ENCODE measurements at places on chromosomes 16 and 17.

DNA sequence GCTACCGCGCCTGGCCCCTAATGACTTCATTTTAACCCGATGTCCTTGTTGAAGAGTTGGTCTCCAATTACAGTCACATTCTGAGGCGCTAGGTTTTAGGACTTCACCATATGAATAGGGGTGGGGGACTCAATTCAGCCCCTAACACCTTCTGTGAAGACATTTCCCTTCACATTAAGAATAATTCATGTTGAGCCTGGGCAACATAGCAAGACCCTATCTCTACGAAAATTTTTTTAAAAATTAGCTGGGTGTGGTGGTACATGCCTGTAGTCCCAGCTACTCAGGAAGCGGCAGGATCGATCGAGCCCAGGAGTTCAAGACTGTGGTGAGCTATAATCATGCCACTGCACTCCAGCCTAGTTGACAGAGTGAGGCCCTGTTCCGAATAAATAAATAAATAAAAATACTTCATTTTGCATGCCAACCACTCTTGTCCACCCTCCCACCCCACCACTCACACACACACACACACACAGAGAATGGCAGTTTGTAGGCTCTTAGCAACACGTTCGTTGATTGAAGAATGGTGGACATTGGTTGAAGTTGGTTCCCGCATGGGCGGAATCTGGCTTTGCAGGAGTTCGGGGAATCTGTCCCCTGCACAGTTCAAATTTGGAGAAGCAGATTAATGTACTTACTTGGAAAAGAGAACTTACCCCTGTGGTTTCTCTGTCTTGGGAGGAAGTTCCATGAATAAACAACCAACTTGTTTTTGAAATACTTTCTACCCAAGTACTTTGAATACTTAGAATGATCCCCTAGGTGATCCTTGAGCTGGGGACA, 27.8 kb upstream of the TVP23A start:
- DNase-seq = no peak

DNA sequence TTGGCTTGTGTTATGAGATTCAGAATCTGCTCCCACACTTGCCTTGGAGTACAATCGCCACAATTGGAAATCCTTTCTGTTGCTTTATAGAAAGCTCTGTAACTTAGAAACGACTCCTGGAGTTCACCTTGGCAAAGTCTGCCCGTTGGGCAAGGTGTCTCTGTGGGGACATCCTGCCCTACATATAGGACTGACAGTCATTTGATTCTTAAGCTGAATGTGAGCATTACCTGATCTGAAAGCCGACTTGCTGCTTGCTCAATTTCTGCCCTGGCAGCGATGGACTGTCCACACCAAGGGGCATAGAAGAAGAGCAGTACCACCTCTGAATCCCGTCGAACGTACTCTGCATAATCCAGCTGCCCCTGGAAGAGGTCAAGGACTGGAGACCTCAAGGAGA, 6.9 kb downstream of the TXNDC11 start:
- DNase-seq = no peak

DNA sequence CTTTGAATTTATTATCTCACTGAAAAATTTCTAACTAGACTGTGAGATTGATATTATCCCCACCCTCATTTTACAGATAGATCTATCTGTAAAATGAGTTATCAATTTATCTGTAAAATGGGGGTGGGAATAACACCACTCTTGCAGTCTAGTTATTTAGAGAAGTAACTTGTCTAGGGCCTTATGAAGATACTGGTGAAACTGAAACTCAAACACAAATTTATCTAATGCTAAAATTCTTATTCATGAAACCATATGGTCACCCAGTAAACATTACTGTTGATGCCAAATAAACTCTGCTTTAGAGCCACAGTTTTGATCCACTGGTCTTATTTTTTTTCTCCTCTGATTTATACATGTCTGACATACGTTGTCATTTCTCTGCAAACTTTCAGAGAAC, 52.1 kb upstream of the SMIM36 start:
- DNase-seq = no peak

DNA sequence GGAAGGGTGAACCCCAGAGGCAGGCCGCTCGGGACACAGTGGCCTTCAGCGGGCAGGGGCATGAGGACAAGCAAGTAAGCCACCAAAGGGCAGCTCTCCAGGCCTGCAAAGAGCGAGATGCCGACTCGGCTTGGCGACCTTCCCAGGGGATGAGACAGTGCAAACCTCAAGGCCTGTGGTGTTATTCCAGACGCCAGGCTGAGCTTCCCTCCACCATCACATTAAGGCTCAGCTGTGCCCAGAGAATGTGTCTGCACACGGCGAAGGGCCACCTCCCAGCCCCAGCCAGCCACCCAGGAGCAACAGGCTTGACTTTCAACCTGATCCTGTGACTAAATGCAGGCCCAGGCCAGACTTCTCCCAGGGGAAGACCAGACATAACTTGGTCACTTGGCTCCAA, 251.4 kb downstream of the SOX9 start:
- no peak for DNase-seq

GRCh38 chr16:85416228-85417109, 196.7 kb upstream of the GSE1 start:
- DNase-seq = no peak

GRCh38 chr17:77476006-77476405, 335.2 kb downstream of the SEC14L1 start:
- no peak for DNase-seq

DNA sequence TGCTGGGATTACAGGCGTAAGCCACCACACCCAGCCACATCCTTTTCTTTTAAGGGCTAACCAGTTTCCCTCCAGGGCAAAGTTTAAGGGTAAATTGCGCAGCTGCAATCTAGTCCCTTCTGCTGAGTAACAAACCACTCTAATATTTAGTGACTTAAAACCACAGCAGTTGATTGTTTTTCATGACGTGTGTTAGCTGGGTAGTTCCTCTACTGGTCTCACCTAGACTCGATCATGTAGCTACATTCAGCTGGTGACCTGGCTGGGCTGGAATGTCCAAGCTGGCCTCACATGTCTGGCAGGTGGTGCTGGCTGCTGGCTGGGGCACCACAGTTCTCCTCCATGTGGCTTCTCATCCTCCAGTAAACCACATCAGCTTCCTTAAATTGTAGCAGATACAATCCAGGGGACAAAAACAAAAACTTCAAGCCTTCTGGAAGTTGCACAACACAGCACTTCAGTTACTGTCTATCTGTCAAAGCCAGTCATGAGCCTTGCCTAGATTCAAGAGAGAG, 75.5 kb downstream of the GPRC5B start:
- DNase-seq = no peak

DNA sequence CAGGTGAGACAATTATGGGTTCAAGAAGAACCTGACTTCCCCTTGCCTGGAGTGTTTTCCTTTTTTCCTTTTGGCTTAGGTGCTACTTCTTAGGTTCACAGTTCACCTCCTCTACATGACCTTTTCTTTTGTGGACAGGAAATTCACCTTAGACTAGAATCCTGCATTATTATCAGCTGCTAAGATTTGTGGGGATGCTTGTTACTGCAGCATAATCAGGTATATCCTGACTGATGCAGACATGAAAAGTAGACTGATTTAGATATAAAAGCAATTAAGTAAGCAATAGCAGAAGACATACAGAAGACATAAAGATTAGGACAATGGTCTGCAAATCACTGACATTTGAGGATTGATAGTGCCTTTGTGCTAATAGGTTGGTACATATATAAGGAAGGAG, 168.3 kb downstream of the SALL1 start:
- DNase-seq = no peak

GRCh38 chr17:39929646-39930407, 2.3 kb downstream of the LRRC3C start:
- DNase-seq = no peak

- DNase-seq = no peak
Observed at GRCh38 chr17:49290690-49291359, 60.2 kb upstream of the PHOSPHO1 start.

DNA sequence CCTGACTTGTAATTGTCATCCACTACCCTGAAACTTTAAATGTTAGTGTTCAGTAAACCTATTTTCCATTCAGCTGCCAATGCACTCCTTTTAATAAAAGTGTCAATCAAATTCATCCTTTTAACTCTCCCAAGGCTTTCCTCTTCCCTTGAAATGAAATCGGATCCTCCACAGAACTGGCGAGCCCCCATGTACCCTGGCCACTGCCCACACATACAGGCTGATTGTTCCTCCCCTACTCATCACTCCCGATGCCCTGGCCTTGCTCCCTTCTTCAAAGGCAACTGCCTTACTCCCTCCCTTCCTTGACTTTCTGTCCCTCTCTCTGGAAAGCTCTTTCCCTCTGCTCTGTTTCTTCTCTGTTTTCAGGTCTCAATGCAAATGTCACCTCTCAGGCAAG, 7.6 kb downstream of the KRT33A start:
- DNase-seq = no peak

DNA sequence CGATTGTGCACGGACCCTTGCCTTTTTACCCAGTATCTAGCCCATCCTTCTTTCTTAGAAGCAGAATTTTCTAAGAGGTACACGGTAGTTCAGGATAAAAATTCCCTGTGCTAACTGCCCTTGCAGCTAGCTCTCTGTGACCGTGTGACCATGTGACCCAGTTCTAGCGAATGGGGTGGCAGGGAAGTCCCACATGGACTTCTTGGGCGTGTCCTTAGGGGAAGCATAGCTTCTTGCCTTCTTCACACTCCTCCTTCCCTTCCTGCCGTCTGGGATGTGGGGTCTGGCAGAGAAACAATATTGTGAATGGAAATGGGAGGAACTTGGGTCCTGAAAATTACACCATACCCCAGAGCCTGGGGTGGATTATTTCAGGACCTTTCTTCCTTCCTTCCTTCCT, 670.7 kb downstream of the MAF start:
- DNase-seq = peak; percentile 39

- peak; percentile 60 for DNase-seq
Observed at GRCh38 chr17:76816590-76817135, 51.5 kb upstream of the MGAT5B start.

DNA sequence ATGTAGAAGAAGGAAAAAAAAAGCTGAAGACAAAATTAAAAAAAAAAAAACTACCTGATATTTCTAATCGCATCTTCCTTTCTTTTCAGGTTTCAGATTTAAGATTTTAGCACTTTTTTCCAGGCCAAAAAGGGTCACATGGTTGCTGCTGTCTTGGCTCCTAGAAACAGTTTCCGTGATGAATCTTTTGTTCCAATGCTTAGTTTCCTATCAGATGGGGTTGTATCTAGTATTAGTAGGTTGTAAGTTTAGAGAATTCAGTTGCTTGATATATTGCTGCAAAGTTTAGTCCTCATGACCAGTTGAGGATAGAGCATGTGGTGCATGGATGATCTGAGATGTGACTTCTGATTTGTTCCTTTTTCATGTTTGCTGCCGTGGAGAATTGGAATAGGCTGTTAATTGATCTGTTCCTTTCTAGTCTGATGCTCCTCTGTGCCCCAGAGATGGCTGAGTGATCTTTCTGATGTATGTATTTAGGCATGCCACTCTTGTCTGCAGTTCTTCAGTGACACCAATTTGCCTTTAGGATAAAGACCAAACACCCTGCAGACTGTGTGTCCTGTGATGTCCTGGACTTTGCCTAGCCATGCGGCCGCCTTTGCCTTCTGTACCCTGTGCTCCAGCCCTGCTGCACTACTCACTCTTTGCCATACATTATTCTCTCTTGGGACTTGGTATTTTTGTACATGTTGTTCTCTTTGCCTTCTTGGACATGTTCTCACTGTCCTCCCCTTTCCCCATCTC, 94.0 kb downstream of the MRTFB start:
- DNase-seq = no peak

GRCh38 chr17:82060001-82060380, 5.6 kb downstream of the DUS1L start:
- DNase-seq = peak; percentile 14

DNA sequence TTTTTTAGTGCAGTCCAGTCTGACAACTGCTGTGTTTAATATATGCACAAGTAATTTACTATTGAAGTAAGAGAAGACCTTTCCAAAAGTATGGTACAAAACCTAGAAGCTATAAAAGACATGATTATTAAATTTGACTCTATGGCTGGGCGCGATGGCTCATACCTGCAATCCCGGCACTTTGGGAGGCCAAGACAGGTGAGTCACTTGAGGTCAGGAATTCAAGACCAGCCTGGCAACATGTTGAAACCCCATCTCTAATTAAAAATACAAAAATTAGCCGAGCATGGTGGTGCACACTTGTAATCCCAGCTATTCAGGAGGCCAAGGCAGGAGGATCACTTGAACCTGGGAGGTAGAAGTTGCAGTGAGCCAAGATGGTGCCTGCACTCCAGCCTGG, 41.4 kb upstream of the VWA3A start:
- no peak for DNase-seq

GRCh38 chr16:86215233-86215978, 294.9 kb upstream of the FOXF1 start:
- no peak for DNase-seq

Measured in femur (tissue), 1 donor.